Cardiac septum (tissue), 1 donor: ENCODE measurements at places on chromosomes 2 and 18. TPM values are rescaled to one million over a fixed set of nuclear protein-coding genes. Genes with fewer than 3 reads are reported as not detected.

The APCDD1 gene
- 9.9 TPM for total RNA-seq

The LRATD1 gene
- 0.67 TPM for total RNA-seq

The B3GNT7 gene
- 5.4 TPM for total RNA-seq

The SOCS6 gene
- 22.8 TPM for total RNA-seq

The TUBA3E gene
- total RNA-seq = 1.2 TPM

The PKDCC gene
- total RNA-seq = 74.7 TPM
